ENCODE measurements at places on chromosomes 1 and 21.

DNA sequence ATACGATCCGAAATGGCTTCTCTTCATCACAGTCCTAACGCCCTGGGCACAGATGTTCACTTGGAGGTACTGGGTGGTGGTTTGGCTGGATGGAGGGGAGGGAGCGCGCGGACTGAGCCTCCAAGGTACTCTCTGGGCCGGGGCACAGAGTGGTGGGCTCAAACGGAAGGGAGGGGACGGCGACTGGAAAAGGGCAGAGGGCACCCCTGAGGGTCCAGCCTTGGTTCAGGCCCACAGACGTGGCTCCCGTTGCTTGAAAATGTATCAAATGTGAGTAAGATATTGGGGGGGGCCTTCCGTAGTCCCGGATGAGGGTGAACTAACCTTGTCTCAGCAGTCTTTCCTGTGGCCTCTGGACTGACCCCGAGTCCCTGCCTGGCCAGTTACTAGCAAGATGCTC, 463 bp downstream of the IL12RB2 start:
- DNase-seq, result no peak

DNA sequence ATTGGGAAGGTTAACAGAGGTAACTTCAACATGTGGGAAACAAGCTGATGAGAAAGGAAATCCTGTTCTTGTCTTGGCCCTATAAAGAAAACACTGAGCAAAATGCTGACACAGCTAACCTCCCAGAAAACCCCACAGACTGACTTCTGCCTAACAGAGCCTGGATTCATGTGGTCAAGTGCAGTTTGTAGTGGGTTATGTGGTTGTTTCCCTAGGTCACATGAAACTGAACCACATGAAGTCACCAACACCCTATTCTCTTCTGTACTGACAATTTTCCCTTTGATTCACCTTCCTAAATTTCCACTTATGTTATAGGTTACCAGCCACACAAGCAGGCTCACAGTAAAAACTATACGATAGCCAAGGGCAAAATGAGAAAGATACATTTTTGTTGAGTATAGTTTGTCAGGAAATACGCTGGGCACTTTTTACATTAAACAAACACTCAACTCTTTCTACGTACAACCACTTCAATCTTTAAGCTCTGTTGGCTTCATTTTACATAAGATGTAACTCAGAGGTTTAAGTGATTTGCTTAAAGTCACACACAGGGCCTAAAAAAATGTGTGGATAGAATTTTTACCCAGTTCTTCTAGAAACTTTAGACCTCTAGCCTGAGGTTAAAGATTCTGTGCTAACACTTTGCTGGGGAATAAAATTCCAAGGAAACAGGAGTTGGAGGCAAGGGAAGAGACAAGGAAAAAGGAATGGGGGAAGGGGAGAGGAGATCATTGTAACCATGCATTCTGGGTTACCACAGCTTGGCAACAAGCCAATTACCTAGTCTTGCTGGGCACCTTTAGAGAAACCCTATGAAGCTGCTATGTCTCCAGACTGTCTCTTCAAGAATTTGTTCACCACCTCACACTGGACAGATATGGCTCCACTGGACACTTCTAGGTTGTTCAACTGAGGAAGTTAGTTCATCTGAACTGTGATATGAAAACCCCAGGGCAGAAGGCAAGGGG, 601.6 kb upstream of the USP24 start:
- no peak for DNase-seq

- DNase-seq, result no peak
Observed at GRCh38 chr1:163035446-163036249, 33.5 kb upstream of the RGS4 start.

DNA sequence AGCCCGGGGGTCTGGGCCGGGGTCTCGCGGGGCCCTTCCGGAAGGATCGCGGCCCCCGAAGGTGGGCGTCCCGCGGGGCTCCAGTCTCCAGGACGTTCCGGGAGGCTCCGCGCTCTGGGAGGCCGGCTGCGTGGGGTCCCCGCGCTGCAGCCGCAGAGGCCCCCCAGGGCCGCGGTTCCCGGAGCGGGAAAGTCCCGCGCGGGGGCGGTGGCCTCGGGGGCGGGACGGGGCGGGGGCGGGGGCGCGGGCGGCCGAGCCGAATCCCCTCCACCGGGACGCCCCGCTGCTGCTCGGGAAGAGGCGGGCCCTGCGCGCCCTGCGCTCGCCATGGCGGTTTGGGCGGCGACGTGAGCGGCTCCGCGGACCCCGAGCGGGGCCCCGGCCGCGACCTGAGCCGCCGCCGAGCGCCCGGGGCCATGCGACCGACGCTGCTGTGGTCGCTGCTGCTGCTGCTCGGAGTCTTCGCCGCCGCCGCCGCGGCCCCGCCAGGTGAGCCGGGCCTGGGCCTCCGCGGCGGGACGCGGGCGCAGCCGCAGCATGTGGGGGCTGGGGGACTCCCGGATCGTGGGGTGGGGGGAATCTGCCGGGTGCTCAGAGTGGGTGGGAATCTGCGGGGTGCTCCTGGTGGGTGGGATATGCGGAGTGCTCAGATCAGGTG, at the start of gene IFNGR2:
Gene IFNGR2, plus strand, starts transcription at position 286 of the 658 bp plus-strand sequence. Its CDS starts 131 bp downstream, at position 417.
- DNase-seq, result no peak

DNA sequence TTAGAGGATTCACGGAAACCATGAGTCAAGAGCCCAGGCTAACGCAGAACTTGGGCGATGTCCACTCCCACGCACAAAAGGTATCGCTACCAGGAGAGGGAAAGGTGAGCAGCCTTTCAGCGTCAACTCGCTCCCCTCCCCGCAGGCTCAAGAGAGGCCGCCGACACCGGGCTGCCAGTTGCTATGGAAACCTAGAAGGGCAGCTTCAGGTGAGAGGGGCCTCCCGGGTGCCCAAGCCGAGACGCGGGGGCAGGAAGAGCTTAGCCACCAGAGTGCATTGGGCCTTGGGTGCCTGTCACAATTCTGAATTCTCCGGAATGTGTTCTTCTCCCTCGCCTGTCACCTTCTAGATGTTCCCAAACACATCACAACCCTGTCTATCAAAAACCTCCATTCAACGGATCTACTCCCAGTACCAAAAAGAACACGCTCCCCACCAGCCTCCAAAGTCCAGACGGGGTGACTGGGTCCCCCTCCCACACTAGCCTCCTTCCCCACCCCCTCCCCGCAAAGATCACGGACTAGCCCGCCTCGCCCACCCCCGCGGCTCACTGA, 694 bp downstream of the MEAF6 start:
- peak; percentile 36 for DNase-seq

GRCh38 chr1:110237386-110238152, 27.5 kb downstream of the KCNC4 start:
- DNase-seq, result no peak

- DNase-seq, result no peak
Observed at GRCh38 chr1:248817065-248817464, 8.7 kb downstream of the SH3BP5L start.

GRCh38 chr1:223878598-223879325, 33.0 kb upstream of the TP53BP2 start:
- no peak for DNase-seq

GRCh38 chr21:37130971-37131370, 57.9 kb downstream of the TTC3 start:
- DNase-seq, result no peak

GRCh38 chr1:231355171-231355570, 17.1 kb downstream of the SPRTN start:
- DNase-seq, result no peak

DNA sequence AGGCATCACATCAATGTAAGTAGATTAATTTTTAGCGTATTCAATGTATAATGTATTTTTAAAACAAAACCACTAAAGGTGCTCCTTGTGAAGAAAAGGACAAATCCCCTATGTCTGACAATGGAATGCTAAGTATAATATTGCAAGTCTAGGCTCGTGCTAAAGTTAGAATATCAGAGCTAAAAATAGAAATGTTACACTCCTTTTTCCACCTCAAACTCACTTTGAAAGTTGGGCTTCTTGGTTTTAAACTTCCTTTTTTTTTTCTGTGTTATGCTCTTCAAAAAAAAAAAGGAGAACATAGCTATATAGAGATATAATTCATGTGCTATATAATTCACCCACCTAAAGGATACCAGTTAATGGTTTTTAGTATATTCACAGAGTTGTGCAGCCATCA, 3.6 kb upstream of the SERBP1 start:
- DNase-seq, result no peak

GRCh38 chr1:35883635-35884101, 659 bp downstream of the AGO1 start:
- DNase-seq, result no peak

- DNase-seq, result no peak
Observed at GRCh38 chr1:116259663-116260062, 113.4 kb upstream of the ATP1A1 start.

- DNase-seq, result no peak
Observed at GRCh38 chr1:199272139-199272544, 633.3 kb downstream of the PTPRC start.

DNA sequence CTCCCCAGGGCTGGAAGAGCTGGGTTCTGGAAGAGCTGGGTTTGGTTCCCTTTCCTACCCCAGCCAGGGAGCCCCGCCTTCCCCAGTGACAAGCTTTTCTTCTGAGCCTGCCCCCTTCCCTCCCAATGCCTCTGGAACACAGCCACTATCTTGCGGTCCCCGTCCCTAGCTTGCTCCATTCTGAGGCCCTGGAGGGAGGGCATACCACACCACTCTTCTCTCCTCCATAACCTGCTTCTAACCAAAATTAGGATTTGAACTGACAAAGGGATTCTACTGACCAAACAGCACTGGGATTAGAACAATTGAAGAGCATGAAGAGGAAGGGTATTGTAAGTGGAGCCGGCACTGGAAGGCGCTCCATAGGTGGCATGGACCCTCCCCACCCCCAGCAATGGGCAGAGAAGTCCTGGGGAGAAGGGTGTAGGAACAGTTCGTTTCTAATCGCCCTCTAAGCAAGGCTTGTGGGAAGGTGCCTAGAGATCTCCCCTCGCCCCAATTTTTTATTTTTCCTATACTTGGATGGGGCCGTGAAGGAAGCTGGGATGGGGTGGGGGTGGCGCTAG, 690 bp downstream of the C1orf216 start:
- DNase-seq, result no peak

DNA sequence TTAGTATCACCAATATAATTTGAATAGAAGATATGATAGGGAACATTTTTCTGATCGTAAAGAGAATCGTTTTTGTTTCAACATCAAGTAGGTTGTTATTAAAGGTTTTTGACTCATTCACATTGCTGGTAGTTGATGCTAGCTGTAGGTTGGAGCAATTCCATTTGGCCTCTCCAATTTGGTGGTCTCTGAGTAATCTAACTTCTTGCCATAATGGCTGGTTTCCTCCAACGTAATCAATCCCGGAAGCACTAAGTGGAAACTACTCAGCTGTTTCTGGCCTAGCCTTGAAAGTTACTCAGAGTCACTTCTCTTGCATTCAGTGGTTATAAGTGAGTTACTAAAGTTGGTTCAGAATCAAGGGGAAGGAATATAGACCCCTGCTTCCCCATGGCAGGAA, 26.0 kb downstream of the RCOR3 start:
- DNase-seq, result no peak

DNA sequence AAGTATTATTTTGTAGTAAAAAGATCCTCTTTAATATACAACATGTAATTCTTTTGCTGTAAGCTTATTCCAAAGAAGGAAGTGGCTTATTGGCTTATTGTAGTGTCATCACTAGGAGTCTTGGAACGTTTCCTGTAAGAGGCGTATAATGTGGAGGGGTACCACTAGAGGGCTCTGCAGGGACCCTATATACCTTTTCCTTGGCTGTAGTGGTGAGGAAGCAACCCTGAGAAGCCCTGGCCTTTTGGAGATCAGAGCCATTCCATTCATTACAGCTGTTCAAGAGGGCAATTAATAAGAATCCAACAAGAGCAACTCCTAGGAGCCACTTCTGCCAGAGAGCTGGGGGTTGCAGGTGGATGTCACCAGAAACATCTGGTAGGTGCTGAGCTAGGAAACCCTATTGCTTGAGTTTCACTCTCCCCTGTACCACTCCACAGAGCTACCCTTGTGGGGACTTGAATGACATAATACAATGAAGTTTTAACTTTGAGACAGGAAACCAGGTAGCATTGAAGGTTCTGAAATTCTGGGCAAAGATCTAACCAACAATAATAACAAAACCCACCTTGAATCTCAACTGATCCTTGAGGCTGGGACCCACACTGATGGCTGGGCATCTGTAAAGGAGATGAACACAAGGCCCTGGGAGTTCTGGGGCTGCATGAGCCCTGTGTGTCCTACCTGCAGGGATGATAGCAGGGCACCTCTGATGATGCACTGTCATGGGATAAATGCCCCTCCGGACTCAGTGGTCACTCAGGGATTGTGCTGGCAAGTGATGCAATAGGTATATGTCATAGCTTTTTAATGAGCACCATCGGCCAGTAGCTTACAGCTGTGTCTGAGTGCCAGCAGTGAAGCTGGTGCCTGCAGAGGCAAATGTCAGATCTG, 160.2 kb upstream of the COA6 start:
- DNase-seq, result no peak

- no peak for DNase-seq
Observed at GRCh38 chr1:67345556-67345955, 37.9 kb downstream of the IL12RB2 start.

DNA sequence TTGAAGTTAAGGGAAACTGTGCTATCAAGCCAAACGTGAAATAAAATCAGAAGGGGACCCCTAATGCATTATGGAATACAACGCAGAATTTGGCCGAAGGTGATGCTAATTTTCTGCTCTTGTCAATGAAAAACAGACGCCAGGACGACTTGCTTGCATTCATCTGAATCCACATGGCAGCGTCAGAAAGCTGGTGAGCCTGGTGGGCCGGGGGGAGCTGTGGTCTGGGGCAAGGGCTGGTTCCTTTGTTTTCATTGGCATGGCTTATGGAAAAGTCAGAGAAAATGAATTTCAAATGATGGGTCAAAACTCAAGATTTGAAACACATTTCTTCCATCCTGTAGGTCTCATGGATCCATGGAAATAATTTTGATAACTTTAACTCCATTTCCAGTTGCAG, 86.4 kb upstream of the RUNX1 start:
- no peak for DNase-seq

DNA sequence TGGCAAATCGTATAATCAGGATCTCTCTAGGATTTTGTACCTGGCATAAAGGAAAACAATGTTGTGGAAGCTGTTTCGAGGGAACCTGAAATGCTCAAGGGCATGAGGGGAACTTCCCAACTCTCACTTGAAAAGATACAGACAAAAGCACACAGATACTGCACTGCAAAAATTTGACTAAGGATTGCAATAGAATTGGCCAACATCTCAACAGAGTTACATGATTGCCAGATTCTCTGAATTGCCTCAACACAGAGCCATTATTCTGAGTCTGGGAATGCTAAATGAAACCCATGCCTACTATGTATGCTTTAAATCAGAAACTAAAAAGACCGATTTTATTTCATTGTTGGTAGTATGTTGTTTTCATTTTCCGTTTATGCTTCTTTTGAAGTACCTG, 16.0 kb downstream of the KRTAP19-8 start:
- DNase-seq, result no peak

- DNase-seq, result no peak
Observed at GRCh38 chr1:234621657-234622335, 11.8 kb upstream of the IRF2BP2 start.

All from stimulated activated CD4-positive, alpha-beta T cell treated with anti-CD3 and anti-CD28 coated beads, Interleukin-1b, Interleukin-23, amount 100 ng/mL, for 1 hour (primary cell).